ENCODE measurements at places on chromosomes 3 and 15. TPM values are rescaled to one million over a fixed set of nuclear protein-coding genes. Genes with fewer than 3 reads are reported as not detected.

P2RY12 gene
- total RNA-seq: not detected

PPIB gene
- total RNA-seq: 692 TPM

CRABP1 gene
- total RNA-seq: not detected

FANCD2OS gene
- not detected for total RNA-seq

REC114 gene
- total RNA-seq: not detected

PTX3 gene
- 602 TPM for total RNA-seq

ZNF662 gene
- 1.3 TPM for total RNA-seq

PLCH1 gene
- total RNA-seq: 4.6 TPM

HYAL2 gene
- total RNA-seq: 24.9 TPM

GRIP2 gene
- 0.44 TPM for total RNA-seq

All from placental pericyte (primary cell).